Renal pelvis (tissue), 12 donors: ENCODE measurements at places on chromosomes 12 and 14. TPM values are rescaled to one million over a fixed set of nuclear protein-coding genes. Genes with fewer than 3 reads are reported as not detected.
A peak's percentile ranks its signal among the peaks of the same experiment; 100 is the strongest.

TAS2R10 gene
- polyA plus RNA-seq, result 3.6 TPM

DNA sequence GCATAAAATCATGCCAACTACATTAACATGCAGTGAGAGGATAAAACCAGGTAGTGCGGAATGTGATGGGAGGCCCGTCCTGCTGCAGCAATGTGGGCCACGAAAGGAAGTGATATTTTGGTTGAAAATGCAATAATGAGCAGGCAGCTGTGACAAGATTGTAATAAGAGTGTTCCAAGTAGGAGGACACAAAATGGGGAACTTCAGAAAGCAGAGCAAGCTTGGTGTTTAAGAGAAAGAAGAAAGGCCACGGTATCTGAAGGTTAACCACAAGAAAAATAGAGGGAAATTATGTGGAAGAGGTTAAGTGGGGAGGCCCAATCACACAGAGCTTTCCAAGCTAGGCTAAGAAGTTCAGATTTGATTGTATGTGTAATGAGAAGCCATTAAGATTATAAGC is 34.3 kb downstream of the OVCH1 start:
- DNase-seq, result no peak

GRCh38 chr12:96578526-96579125 is 89.2 kb downstream of the CFAP54 start:
- peak; percentile 54 for DNase-seq

DNA sequence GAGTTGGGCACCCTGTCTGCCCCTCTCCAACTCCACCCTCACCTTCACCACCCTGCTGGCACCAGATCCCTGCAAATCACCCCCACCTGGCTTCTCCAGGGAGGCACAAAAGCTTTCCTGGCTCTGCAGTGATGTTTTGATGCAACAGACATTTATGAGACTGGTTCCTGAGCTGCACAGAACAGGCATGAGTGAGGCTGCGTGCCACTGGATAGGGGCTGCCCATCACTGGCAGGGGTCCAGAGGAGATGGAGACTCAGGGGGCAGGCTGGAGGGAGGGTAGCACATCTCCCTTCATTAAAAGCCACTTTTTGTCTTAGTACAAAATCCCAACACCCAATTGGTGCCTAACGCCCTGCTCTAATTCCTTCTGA is 17.3 kb upstream of the ZDHHC22 start:
- DNase-seq, result no peak

GRCh38 chr12:11922361-11922760 is 148.4 kb upstream of the BCL2L14 start:
- DNase-seq, result no peak
